ENCODE measurements at places on chromosomes 5 and 9. TPM values are rescaled to one million over a fixed set of nuclear protein-coding genes. Genes with fewer than 3 reads are reported as not detected.

DNA sequence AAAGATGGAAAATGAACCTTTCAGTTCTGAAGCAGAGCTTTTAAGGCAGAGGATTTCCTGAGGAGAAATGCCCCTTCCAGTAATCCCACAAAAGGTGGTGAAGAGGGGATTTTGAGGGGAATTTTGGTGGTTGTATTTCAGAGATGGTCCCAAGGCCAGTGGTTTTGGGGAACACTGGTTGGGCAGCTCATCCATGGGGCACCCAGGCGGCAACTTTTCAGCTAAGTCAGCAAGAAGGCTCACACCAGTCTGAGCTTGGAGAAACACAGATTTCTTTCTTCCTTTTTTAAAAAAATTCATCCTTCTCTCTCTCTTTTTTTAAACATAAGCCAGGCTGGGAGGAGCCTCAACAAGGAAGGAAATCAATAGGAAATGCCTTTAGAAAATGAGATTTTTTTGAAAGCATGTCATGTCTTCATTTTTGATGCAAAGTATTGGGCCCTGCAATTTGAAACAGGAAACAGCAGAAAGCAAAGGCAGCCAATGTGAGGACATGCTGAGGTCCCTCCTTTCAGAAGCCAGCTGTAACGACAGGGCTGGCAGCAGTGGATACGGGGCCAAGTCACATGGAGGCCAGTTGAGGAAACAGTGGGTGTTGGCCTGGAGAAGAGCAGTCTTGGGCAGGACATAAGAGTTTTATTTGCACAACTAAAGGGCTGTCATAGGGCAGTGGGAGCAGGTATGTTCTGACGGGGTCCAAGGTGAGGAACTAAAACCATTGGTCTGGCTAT is 155.3 kb upstream of the KLF4 start:
- no peak for DNase-seq

- no peak for DNase-seq
Measured at GRCh38 chr9:94173632-94174031, 85.5 kb upstream of the ZNF169 start.

DNA sequence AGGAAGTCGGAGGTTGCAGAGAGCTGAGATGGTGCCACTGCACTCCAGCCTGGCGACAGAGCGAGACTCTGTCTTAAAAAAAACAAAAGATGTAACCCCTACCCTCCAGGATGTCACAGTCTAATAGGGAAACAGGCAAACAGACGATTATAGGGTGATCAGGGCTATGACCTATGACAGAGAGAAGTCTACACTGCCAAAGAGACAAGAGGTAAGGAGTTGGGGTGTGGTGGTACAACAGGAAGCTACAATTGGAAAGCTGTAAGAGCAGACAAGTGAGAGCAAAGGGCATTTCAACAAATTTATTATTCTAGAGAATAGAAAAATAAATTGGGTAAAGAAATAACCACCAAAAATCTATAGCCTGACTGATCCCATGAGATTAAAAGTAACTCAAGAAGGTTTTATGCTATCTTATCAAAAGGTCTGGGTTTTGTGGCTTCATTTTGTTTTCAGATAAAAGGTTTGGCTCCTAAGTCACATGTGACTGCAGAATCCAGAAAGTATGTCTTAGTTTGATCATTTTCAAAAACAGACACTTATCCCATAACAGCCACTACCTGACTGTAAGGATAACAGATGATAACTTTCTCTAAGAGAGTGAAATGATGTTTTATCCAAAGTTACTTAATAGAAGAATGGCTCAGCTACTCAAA is 7.3 kb downstream of the CDC26 start:
- DNase-seq, result no peak

DNA sequence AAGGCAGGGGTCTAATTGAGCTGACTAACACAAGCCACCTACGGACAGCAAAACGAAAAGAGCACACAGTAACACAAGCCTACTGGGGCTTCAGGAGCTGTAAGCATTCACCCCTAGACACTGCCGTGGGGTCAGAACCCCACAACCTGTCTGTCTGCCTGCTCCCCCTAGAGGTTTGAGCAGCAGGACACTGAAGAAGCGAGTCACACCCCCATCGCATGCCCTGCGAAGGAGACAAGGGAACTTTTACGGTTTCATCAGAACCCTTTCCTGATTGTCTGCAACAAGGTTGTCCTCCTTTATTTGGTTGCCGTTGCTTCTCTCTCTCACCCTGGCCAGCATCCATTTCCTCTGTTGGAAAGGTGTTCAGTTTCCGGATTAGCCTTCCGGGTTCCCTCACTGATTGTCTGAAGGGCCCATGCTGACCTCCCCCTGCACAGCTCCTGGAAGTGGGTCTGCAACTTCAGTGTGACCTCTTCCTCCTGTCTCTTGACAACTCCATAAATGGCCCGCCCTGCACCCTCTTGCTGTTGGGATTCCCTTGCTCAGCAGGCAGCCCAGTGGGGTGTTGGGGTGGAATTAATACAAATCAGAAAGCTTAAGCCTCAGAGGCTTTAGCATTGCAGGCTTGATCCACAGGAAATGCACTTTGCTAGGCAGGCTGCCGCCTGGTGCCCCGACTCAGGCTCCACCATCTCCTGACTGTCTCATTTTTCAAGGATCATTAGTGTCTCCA is 258.9 kb upstream of the TLE4 start:
- DNase-seq, result no peak

DNA sequence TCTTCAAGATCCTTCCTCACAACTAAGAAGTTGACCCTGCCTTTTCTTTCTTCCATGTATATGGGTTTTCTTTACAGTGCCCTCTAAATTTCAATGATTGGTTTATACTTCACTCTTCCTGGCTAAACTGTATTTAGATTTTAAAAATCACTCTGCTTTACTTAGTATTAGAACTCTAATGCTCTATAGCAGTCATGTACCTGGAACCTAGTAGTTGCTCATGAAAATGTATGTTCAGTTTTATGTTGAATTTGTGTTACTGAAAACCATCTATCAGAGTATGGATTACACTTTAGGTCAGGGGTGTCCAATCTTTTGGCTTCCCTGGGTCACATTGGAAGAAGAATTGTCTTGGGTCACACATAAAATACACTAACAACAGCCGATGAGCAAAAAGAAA is 1024.3 kb downstream of the NR2F1-AS1 start:
- no peak for DNase-seq

- no peak for DNase-seq
Measured at GRCh38 chr9:129781981-129782380, 21.0 kb upstream of the TOR1B start.

DNA sequence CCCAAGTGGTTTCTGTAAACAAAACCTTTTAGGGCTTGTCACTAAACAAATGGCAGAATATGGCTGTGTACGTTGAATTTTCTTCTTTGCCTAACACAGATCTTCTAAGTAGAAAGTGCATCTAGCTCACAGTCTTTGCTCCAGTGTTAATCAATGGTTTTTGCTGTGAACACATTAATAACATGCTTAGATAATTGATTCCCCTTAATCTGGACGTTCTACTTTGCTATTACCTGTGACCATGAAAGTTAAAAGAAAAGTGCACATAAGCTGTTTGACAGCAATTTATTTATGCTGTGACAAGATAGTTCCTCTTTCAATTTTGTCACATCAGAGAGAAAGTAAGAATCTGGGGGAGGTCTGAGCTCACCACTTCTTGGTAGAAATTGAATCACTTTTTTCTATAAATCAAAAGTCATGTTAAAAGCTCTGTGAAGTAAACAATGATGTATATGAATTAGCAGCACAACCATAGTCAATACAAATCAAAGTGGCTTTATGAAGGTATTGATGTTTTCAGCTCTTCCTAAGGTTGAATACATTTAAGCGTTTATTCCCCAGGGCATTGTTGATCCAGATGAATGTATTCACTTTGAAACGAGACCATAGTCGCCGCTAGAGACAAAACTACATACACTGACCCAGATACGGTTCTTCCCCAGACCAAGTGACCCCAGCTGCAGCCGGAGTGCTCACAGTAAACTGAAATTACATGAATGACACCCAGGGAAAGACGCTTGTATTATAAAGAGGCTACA is 174.6 kb upstream of the ZNF608 start:
- DNase-seq, result no peak

GRCh38 chr9:6673326-6674025 is 27.9 kb upstream of the GLDC start:
- no peak for DNase-seq

PPIC gene
- 33.9 TPM for total RNA-seq

DMRT2 gene
- total RNA-seq, result not detected

SHC3 gene
- total RNA-seq, result 0.08 TPM

SEMA5A gene
- total RNA-seq, result 10.2 TPM

INSL6 gene
- not detected for total RNA-seq

PCDHB16 gene
- total RNA-seq, result 0.33 TPM

ABCA1 gene
- total RNA-seq, result 31.3 TPM

ZNF354C gene
- total RNA-seq, result 6.8 TPM

ZFP37 gene
- total RNA-seq, result 3.4 TPM

DOK3 gene
- total RNA-seq, result 4.3 TPM
